NCI-H524 treated with DMSO at 0.1 percent for 48 hours (cell line): ENCODE measurements at places on chromosomes 1 and 21.

DNA sequence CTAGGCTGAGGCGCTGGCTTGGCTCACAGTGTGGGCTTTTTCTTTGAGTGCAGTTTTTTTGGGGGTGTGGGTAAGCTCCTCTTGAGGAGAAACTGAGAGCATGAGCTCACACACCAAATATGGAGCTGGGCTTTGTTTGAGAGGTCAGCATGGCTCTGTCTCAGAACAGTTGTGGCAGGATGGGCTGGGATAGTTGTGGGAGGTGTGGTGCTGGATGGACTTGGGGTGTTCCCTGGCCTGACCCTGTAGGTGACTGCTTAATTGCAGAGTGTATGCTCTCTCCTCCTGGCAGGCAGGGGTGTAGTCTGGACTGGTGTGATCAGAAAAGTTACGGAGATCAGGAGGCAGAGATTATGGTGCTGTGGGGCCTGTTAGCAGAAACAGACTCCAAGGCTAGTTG, 64.3 kb upstream of the PGBD5 start:
- no peak for DNase-seq

DNA sequence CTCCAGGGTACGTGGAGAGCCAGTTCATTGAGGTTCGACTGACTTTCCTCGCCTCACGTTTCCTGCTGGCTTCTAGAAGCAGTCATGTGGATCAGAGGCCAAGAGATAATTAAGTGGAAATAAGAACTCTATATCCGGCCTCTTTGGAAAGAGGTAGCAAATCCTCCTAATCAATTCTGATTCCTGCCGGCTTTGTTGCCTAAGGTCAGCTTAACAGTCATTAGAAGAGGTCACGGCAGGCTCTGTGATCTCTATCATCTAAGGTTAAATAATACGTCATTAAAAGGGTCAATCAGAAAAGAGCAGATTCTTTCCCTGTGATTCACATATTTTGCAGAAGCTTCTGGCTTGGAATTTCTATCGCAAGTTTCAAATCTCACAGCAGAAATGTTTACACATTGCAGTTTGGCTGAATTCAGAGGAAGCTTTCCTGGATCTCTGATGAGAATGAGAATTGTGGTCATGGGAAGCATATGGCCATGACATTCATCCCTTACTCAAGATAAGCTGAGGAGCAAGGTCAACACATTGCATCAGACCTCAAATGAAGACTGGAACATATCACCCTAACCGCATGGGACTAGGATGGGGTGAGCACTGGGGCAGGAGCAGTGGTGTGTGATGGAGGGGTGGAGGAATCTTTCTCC, 189.4 kb downstream of the PBX1 start:
- DNase-seq: no peak

- DNase-seq: no peak
Measured at GRCh38 chr1:17404034-17404684, 32.2 kb downstream of the PADI6 start.

DNA sequence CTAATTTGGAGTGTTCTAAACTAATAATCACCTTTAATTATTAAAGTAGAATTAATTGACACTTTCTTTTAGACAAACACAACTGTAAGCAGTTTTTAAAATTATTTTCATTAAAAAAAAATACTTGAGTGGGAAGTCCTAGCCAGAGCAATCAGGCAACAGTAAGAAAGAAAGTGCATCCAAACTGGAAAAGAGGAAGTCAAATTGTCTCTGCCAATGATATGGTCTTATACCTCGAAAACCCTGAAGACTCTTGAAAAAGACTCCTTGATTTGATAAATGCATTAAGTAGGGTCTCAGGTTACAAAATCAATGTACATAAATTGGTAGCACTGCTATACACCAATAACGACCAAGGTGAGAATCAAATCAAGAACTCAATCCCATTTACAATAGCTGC, 83.0 kb upstream of the GADD45A start:
- DNase-seq: no peak

DNA sequence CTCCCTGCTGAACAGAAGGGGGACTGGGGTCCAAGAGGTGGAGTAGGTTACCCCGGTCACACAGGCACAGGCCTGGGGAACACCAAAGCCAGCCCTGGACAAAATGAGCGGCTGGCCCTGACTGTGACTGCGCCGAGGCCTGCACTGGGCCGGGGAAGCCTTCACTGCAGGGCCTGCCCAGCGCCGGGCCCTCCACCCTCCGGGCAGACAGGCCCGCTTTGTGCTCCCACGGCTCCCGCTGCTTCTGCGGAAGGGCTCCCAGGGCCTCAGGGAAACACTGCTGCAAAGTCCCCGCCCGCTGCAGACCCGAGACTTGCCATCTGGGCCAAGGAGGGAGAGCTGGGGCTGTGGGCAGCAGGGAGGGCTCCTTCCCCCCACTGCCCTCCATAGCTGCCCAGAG, 35.3 kb downstream of the MEGF6 start:
- DNase-seq: no peak

DNA sequence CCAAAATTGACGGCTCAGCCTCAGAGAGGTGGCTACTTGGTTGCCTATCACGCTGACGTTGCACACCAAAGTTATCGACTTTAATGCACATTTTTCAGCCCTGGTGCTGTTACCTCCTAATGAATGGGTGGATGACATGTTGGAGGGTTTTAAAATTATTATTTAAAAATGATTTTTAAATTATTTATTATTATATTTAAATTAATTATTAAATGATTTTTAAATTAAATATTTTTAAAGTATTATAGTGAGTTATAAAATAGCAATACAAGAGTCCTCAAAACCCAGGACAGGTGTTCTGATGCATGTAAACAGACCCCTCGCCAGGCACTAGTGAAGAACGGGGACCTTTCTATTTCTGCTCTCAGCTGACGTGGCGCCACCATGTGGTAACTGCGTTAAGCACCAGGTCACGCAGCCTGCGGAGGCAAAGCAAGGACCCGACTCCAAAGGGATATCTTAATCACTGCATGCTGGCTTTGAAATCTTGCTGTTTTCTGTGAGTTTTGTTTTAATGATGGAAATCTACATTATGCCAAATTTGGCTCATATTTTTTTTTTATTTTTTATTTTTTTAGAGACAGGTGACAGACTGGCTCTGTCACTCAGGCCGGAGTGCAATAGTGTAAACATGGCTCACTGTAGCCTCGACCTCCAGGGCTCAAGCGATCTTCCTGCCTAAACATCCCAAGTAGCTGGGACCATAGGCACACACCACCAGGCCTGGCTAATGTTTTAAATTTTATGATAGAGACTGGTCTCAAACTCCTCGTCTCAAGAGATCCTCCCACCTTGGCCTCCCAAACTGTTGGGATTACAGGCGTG, 22.6 kb downstream of the CASP9 start:
- DNase-seq: peak; percentile 12

DNA sequence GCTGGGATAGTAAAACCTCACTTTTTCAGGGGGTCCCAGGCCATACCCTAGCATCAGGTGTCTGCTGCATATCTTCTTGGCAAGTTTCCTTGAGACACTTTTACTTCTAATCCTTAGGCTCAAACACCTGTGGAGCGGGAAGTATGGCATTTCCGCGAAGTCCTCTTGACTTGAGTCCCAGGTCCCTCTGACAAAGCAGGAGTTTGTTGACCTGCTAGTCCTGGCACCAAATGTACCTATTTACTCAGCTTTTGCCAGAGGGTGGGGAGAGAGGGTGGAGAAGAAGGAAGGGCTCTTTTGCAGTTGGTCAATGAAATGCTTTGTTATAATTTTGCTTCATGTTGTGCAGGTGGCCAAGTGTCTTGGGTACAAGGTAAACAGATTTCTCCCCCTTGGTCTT, 59.7 kb downstream of the CLIC6 start:
- DNase-seq: no peak

- no peak for DNase-seq
Measured at GRCh38 chr1:67393737-67394136, 36.5 kb downstream of the SERBP1 start.

- no peak for DNase-seq
Measured at GRCh38 chr1:24301785-24302175, 17.4 kb upstream of the GRHL3 start.

DNA sequence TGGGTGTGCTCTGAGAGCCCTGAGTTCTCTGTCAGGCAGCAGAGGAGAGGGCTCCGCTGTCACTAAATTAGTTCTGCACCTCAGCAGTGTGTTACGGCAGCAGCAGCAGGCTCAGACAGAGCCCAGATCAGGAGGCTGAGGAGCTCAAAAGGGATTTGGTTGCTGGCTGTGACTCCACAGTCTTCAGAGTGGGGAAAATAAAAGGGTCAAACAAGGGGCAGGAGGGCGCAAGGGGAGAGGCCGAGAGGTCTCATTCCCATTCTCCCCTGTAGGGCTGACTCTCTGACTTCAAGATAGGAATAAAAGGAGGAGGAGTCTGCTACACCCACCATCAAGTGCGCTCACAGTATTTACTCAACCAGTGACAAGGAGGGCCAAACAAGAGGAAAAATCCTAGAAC, 9.2 kb upstream of the SLC45A3 start:
- DNase-seq: no peak

GRCh38 chr1:24970399-24970753, 40.3 kb upstream of the RUNX3 start:
- peak; percentile 51 for DNase-seq

DNA sequence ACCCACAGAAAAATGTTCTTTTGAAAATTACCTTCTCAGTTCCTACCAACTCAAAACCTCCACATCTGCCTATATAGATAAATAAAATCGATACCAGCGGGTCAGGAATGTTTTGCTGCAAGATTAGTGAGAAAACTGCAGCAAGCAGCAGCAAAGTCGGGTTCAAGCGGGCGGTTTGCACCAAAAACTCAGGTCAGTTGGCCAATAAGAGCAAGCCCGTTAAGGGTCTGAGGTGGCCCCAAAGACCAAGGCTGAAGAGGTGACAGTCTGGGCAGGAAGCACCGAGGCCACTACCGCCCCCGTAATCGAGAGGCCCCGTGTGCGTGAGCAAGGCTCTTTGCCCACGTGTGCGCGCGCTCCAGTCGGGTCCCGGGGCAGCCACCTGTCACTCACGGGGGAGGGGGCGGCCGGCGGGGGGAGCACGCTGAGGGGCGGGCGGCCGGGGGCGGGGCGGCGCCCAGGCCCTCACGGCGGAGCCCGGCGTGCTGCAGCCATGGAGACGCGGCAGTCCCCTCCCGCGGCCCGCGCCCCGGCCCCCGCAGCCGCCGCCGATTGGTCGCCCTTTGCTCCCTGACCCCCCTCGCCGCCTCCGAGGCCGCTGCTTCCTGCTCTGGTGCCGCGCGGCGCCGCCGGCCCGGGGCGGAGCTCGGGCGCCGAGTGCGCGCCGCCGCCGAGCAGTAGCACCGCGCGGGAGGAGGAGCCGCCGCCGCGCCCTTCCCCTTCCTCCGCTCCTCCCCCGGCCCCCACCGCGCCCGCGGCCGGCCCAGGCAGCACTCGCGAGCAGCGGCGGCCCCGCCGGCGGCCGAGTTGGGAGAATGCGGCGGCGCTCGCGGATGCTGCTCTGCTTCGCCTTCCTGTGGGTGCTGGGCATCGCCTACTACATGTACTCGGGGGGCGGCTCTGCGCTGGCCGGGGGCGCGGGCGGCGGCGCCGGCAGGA, at the start of gene GALNT2:
Gene GALNT2, plus strand, starts transcription at position 773 of the 939 bp plus-strand sequence. Its CDS starts 43 bp downstream, at position 816.
- peak; percentile 38 for DNase-seq

GRCh38 chr1:8510041-8510823, 192.3 kb downstream of the SLC45A1 start:
- no peak for DNase-seq

DNA sequence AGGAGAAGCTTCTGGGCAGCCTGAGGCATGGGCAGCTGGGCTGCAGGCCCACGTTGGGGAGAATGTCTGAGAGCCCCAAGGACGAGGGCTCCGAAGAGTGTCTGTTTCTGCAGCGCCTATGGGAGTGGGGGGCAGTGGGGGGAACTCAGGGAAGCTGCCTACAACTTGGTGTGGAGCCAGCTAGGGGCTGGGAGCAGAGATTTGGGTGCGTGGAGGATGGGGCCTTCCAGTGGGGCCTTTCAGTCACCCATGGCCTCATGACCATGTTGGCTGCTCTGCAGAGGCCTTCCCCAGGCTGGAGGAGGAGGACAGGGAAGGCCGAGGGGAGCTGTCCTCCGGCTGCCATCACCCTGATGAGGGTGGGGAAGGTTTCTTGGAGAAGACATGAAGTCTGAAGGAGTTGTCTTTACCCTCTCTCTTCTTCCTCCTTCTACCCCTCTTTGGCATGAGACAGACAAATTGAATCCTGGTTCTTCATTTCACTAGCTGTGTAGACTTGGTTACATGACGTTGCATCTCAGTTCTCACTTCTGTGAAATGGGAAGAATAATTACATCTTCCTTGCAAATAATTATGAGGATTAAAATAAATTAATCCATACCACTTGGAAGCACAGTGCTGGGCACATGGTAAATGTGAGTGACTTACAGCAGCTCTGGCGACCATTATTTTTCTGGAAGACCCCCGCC, 8.3 kb downstream of the PPFIA4 start:
- no peak for DNase-seq

GRCh38 chr1:201590474-201590873, 51.5 kb downstream of the NAV1 start:
- DNase-seq: no peak

DNA sequence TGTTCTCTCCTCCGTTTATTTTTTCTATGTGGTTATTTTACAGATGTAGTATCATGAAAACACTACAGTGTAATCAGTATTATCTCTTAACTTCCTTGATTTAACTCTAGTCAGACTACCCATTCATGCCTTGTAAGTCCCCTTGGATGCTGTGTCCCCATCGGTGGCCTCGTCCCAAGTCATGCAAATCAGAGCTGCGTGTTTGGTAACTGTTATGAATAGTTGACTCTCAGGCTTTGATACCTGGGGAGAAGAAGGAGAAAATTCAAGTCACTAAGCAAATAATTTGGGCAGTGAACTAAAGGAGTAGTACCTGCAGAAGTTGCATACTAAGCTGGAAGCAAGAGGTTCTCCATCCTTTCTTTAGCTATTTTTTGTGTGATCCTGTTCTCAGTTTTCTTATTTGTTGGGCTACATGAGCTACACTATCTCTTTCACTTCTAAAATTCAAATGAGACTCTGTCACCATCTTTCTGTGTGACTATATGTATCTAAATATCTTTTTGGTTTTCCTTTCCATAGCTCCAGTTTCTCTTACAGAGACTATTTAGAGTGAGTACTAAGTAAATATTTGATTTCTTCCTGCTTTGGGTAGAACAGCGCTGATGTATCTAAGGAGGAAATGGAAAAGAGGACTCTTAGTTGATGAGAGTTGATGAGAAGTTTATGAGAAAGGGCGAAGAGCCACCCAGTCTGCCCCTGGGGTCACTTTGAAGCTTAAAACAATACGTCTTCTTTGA, 50.9 kb downstream of the VANGL2 start:
- DNase-seq: no peak

GRCh38 chr1:227093309-227093708, 153.2 kb downstream of the COQ8A start:
- DNase-seq: no peak

DNA sequence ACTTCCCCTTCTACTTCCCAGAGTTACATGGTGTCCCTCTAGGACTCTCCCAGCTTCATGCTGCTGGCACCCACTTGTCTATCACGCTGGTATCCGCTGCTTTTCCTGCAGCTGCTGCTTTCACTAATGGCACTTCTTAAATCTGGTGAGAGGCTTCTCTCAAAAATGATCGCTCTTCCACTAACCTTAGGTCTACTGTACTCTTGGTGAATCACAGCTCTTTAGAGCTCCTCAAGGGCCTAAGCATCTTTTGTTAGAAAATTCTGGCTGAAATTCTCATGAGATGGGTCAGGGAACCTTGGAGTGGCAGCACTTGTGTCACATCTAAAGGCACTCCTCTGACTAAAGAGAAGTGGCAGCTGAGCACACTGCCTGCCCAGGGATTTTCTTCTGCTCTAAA, 32.1 kb downstream of the ZMYND12 start:
- DNase-seq: peak; percentile 55
